ENCODE measurements at places on chromosomes 5 and 9. TPM values are rescaled to one million over a fixed set of nuclear protein-coding genes. Genes with fewer than 3 reads are reported as not detected.

The FOXE1 gene
- not detected for total RNA-seq

The ANKRD18A gene
- total RNA-seq: 0.62 TPM

The ARL15 gene
- 15.3 TPM for total RNA-seq

The CTSV gene
- 10.7 TPM for total RNA-seq

The DNM1 gene
- total RNA-seq: 20.0 TPM

DNA sequence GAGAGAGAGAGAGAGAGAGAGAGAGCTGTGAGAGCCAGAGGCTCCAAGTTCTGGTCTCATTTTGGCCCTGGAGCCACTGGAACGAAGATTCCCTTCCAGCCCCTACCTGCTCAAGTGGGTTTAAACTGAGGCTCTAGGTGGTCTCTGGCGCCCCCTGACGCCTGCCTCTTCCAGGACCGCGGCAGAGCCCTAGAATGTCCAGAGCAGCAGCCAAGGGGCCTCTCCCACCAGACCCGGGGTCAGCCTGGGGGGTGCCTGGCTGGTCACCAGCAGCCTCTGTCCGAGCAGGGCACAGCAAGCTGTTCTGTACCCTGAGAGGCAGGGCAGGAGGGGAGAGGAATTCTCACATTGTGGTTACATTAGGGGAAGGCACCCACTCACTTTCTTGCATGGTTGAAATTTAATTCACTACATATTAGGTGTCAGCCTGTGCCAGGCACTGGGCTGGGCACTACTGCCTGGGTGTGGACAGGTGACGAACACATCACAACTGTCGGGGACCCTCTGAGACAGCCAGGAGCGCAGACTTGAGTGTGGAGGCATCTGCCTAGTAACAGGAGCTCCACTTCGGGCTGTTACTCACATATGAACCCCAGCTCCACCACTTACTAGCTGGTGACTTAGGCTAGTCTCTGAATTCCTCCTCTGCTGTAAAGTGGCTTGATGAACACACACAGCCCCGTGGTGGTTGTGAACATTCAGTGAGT is 44.5 kb downstream of the AMBP start:
- DNase-seq: no peak

GRCh38 chr9:81499594-81499993 is 189.8 kb downstream of the TLE1 start:
- no peak for DNase-seq

DNA sequence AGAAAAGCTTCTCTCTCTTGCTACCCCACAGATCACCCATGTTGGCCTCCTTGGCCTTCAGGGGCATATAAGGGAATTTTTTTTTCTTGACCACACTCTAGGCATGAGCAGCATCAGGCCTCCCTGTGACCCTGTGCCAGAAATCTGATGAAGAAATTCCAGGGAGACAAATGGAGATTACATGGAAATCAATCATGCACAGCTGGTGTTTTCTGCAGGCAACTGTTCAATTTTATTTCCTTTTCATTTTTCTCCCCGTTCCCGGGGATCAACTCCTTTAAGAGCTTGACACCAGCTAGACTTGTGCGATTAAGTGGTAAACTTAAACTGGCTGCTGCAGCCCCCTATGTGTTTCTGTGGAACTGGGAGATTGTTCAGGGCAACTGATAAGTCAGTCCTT is 59.3 kb downstream of the GALNT10 start:
- no peak for DNase-seq

DNA sequence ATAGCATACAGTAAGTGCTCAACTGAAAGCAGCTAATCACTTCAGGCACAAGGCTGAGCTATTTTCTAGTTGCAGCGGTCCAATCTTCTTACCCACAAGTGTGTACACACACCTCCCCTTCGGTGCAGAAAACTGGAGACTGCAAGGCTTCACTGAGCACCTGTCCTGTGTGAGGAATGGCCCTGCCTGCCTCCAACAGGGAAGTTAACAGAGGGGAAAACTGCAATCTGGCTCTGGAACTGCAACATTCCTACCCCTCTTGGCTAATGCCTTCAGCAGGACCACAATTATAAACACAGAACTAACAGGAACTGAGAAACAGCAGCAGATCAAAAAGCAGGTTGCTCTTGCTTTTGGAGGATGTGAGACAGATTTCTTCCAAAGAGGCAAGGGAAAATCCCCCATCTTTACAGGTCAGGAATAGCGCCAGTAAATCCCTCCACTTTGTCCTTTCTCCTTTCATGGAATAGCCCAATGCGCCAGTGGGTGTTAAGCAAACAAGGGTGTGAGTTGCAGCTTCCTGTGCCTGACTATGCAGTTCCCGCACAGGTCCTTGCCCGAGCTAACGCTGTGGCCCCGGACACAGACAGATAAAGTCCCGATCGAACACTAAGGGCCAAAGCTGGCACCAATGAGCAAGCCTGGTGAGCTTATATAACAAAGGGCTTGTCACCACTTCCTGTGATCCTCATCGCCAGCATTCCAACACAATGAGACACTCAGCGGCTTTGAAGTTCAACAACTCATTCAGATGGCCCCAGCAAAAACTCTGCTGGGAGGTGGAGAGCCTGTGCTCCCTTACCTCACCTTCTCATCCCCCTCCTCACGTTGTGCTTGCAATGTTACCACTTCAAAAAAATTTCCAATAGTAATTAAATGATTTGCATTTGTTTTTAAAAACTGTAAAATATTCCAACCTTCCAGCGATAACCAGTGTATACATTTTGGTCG is 21.5 kb downstream of the SHB start:
- peak; percentile 99 for DNase-seq

GRCh38 chr5:138975098-138975847 is 100.1 kb upstream of the LRRTM2 start:
- DNase-seq: peak; percentile 24

- DNase-seq: no peak
These were observed 82.3 kb downstream of the NUDT12 start for GRCh38 chr5:103480246-103480645.

DNA sequence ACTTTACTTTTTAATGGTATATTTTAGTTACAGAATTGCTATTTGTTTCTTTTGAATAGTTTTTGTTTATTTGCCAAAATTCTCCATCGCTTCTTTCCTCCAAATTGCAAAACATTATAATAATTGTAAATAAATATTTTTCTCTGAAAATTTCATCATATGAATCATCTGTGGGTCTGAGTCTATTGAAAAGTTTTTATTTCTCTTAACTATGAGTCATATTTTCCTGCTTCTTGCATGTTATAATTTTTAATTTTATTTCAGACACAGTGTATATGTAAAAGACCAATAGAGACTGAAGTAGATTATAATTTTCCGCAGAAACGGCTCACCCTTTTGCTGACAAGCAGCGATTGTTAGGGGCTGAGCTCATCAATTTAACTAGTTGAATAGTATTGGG is 279.1 kb upstream of the IL12B start:
- DNase-seq: no peak

Data from H4 (cell line).